ENCODE measurements at places on chromosomes 3 and 15.

DNA sequence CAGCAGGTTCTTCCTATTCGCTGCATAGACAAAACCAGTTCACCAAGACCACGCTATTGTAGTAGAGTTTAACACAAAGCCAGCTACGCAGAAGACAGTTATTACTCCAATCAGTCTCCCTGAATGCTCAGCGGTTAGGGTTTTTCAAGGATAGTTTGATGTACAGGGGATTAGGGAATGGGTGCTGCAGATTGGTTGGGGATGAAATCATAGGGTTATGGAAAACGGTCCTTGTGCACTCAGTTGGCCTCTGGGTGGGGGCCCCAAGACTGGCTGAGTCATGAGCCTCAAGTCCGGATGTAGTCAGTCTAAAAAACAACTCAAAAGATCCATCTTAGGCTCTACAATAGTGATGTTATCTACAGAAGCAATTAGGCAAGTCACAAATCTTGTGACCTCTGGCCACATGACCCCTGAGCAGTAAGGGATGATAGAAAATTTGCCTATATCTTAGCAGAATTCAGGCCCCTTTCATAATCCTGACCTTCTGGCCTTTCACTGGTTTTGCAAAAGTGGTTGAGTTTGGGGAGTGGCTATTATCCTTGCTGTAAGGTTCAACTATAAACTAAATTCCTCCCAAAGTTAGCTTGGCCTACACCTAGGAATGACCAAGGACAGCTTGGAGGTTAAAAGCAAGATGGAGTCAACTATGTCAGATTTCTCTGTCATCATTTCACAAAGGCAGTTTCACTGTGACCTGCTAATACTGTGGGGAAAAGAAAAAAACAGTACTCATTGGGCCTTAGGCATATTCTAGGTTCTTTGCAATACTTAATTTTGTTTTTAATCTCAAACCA lies 57.7 kb downstream of the LIPC start:
- no peak for DNase-seq

- DNase-seq = no peak
Measured at GRCh38 chr3:181279239-181279565, 289.7 kb upstream of the DNAJC19 start.

DNA sequence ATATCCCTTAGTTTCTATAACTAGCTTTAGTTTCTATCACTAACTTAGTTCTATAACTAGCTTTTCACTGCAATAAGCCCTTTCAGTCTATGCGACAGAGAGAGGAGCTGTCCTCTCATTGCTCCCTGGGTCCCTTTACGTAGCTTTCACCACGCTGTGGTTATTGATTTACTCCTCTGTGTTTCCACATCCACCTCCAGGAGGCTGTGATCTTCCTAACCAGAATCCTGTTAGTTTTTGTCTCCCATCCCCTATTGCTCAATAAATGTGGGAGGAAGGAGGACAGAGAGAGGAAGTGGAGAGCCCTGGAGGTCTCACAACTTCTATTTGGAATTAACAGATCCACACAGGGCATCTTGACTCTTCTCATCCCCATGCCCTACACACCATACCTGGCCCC lies 1036.1 kb downstream of the MCTP2 start:
- no peak for DNase-seq

DNA sequence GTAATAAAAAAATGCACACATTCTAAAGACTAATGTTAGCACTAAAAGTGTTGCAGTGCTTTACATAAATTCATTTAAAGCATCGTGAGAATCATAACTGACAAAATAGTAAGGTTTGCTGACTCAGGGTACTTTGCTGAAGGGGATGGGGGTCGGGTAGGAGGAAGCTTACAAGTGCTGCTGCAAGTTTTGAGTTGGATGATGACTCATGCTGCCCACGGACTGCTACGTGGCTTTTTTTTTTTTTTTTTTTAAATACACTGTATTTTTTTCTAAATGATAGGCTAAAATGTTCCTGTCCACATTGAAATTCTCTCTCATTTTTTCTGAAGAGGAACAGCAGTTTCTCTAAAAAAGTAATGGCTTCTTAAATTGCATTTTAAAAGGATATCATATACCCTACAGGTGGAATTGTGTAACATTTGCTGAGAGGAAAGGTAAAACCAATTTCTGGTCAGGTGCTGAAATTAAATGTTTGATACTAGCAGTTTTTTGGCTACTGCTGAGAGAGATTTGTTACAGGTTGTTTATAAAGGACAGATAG lies 2.2 kb downstream of the MAPK6 start:
- peak; percentile 78 for DNase-seq

GRCh38 chr15:47786371-47786770 lies 69.1 kb downstream of the SEMA6D start:
- DNase-seq = no peak

GRCh38 chr3:128409624-128410581 lies 56.8 kb downstream of the DNAJB8 start:
- no peak for DNase-seq

- DNase-seq = no peak
Measured at GRCh38 chr3:78091478-78092119, 1051.7 kb downstream of the ROBO2 start.

DNA sequence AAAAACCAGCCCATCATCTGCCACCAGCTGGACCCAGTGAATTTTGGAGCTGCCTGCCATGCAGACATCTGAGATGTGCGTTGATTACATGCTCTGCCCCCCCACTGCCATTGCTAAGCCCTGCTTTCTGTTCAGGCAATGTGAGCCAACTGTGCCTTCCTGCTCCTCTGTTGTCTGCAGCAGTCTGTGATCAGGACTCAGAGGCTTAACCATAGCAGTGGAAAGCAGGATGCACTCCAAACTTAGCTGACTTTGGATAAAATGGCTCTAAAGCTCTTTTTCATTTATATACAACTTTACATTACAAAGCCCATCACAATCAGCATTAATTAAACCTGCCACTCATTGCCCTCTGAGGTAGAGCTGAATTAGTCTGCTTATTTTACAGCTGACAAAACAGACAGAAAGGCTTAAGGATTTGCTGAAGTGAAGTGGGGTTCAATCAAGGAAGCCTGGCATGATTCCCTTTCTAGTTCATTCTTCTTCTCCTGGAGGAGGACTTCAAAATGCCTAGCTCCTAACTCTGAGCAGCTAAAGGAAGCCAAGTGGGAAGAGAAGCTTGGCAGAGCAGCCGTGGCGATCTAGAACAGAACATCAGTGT lies 15.7 kb upstream of the RPS27L start:
- DNase-seq = no peak

DNA sequence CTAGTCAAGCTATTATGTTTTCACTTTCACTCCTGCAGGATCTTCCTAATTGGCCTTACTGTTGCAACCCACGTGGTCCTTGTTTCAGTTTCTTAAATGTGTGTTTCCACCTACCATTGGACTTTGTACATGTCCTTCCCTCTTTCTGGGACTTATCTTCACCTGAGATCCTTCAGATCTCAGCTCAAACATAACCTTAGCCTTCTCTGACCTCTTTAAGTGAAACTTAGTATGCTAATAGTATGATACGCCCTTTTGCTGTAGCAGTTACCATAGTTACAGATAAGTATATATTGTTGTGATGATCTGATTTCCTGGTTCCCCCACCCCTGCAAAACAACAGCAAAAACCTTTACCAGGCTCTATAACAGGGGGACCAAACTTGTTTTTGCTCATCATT lies 35.2 kb downstream of the U2SURP start:
- DNase-seq = no peak

DNA sequence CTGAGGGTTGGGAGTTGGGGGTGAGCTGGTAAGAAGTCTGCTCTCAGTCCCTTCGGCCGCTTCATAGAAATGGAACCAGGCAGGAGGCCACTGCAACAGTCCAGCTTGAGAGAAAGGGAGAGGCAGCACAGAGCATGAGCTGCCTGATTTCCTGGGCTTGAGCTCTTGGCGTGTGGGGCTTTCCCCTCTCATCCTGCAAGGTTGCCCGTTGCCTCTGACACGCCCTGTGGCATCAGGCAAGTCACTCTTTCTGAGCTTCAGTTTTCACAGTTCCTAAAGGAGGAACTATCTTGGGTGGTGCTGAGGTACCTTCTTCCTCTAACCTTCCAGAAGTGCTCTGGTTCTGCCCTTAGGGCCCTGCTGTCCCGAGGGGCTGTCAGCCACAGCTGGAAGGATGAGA lies 4.9 kb downstream of the MESP2 start:
- no peak for DNase-seq

All from stimulated activated CD4-positive, alpha-beta T cell treated with anti-CD3 and anti-CD28 coated beads, Interleukin-2, amount 100 ng/mL, for 24 hours (primary cell).